ENCODE measurements at places on chromosomes 4 and X.

DNA sequence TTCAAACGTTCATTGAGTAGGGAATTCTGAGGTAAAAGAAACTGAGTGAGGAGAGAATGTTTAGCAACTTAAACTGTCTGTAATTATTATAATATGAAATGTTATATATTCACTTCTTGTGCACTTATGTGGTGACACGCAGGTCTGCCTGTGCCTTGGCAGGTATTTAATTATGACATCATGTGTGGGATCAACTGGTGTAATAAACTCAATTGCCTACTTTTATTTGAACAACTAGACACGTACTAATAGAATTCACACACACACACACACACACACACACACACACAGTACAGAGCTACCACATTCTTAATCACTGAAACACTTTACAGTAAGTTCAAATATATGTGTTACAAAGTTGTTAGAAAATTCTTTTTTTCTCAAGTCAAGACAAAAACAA lies 20.7 kb upstream of the SLC25A31 start:
- DNase-seq, result no peak

DNA sequence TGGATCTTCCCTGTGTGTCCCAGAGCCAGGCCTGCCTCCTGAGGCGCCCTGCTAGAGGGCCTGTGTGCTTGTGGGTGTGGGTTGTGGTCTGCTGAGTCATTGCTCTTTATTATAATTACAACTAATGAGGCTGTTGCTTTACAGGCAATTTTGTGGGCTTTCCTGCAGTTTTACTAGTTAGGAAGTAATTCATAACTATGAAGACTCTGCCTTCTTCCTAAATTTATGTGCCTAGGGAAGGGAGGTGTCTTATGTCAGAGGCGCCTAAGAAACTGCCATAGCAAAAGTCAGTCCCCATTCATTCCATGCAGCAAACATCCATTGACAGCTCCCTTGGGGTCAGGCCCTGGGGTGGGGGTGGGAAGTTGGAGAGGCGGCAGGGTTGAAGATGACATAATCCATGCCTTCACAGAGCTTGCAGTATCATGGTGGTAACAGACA lies 359.2 kb downstream of the IDS start:
- DNase-seq, result no peak

GRCh38 chrX:29477878-29478277 lies 737.5 kb upstream of the MAGEB2 start:
- no peak for DNase-seq

DNA sequence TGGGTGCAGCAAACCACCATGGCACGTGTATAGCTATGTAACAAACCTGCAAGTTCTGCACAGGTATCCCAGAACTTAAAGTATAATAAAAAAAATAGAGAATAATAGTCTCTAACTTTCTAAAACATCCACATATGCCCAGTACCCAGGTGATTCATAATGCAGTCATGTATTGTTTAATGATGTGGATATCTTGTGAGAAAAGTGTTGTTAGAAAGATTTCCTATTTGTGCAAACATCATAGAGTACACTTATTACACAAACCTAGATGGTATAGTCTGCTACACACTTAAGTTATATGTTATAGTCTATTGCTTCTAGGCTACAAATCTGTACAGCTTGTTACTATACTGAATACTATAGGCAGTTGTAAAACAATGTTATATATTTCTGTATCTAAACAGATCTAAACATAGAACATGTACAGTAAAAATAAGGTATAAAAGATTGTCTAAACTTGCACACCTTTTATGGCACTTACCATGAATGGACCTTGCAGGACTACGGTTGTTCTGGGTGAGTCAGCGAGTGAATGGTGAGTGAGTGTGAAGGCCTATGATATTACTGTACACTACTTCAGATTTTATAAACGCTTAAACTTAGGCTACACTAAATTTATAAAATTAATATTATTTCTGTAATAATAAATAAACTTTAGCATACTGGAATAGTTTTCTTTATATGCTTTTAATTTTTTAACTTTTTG lies 232.2 kb upstream of the SLIT2 start:
- DNase-seq, result no peak

DNA sequence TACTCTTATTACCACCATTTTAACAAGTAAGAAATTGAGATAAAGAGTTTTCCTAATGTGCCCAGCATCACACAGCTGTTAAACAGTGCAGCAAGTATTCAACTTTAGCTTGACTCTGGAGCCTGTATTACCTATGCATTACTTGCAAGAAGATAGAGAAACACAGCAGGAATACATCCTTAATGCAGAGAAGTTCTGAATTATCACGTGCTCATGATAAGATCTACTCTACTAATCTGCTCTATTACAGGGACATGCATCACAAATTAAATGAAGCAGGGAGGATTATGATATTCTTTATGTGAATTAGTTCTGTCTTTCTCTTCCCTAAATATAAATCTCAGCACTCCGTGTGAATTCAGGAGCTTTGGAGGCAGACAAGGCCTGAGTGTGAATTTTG lies 39.0 kb upstream of the PDGFC start:
- DNase-seq, result no peak

- DNase-seq, result no peak
These were observed 77.0 kb downstream of the ZNF827 start for GRCh38 chr4:145861336-145862318.

DNA sequence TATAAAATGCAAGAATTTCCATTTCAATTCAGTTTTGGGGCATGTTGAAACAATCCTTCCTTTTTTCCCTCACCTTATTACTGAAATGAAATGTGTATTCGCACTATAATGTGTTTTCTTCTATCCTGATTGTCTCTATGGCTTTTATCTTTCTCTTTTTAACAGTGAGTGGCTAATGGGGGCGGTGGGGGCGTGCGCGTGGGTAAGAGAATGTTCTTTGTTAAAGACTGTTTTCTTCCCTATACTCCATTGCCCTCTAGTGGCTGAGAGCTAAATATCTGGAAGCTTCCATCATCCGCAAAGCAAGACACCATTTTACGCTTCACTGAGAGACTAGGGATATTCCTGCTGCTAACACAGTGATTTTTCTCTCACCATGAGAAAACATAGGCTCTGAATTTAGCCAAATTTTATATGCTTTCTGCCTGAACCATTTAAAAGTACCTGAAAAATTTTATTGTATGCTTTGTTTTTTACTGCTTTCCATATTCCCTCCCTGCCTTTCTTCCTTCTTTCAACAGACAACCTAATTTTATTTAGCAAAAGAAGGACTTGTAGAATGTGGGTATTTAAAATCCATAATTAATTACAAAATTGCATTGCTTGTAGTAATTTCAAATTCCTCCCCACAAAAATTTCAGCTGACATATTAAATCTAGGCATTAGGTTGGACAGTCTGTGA lies 194.0 kb downstream of the GASK1B start:
- DNase-seq, result peak; percentile 62

DNA sequence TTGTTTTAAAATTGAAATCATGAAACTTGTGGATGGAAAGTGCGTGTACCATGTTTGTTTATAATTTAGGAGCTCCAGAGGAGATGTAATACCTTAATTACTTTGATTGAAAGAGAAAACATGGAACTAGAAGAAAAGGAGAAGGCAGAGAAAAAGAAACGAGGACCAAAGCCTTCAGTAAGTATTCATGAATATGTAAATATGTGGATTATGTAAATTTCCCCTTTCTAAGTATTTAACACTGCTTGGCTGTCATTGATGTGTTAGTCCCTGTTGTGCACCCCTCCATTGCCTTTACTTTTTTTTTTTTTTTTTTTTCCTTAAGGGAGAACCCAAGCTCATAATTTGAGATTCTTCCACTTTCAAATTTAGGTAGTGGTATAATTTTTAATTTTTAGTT lies 36.4 kb downstream of the SMARCA5 start:
- DNase-seq, result no peak

DNA sequence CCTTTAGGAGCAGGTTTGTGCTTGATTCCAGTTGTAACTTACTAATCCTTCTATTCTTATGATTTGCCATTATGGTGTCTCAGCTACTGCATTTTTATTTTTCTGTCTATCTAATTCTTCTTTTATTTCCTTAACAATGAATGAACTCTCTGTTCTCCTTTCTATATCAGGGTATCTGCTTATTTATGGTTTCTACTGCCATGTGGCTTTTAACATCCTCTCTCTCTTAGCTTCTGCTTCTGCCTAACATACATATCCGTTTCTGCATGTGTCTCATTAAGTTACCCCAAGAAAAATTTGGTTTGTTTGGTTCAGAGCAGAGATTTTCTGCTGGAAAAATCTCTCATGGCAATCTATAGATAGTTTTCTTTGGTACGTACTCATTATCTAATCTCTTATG lies 614.4 kb downstream of the RPA4 start:
- DNase-seq, result no peak

DNA sequence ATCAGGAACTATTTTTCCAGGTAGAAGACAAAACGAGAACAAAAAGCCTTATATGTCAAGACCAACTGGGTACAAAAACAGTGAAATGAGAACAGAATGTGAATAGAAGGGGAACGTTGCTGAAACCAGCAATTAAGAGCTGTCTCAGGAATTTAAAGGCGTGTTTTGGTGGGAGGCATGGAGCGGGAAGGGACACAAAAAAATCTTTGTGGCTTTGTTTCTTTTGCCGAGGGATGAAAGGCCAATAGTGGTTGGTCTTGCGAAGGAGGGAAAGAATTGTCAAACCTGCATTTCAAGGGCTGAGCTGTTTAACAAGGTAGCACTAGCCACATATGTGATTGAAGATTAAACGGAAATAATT lies 103.8 kb downstream of the USP46 start:
- DNase-seq, result no peak

DNA sequence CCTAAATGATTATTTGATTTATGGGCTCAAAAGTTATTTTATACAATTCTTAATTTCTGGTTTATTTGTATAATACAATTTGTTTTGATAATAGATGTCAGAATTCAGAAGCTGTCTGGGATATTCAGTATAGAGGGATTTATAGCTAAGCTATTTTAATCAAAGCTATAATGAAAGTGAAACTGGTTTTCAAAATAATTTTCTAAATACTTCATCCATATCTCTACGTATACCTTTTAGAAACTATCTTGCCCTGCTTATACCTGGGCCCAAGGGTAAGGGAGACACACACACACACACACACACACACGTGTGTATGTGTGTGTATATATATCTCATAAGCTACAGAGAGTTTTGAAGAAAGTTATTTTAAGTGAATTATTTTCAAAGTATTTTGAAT lies 2.9 kb downstream of the TMEM131L start:
- DNase-seq, result no peak

GRCh38 chr4:100189820-100190642 lies at the start of gene DDIT4L:
Gene DDIT4L, minus strand, starts transcription at chr4:100190468. Its CDS starts 485 bp downstream, at chr4:100189983.
- DNase-seq, result peak; percentile 50

GRCh38 chr4:128635141-128635954 lies 174.2 kb upstream of the JADE1 start:
- no peak for DNase-seq

GRCh38 chr4:67104145-67104544 lies 441.2 kb downstream of the CENPC start:
- DNase-seq, result no peak

- no peak for DNase-seq
These were observed 55.3 kb downstream of the ANAPC10 start for GRCh38 chr4:145042601-145043285.

DNA sequence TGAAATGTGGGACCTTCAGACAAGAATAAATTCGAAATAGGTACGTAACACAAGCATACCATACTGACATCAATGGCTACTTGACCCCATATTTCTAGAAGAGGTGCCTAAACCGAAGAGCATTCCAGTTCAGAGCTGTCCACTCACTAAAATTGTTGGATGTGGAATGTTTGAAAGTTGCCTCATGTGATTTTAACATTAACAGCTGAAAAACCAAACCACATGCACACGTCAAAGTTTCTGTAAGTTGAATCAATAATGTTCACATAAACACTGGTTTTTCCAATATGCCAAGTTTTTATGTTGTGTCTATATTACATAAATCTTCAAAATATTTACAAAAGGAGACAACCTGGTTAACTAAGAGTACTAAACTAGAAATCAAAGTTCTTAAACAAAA lies 3.5 kb downstream of the UBE2D3 start:
- no peak for DNase-seq

DNA sequence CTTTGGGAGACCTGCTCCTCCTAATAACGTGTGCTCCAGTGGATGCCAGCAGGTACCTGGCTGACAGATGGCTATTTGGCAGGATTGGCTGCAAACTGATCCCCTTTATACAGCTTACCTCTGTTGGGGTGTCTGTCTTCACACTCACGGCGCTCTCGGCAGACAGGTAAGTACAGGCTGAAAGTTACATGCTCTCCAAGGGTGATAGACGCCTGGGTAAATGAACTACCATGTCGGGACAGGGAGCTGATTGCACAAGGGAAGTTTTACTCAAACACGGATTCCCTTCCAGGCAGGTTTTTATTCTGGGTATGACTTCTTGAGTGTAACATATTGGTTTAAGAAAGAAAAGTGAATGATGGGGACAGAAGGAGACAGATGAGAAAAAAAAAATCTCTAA lies 836 bp downstream of the GRPR start:
- DNase-seq, result no peak

GRCh38 chr4:155491336-155492120 lies 114.8 kb upstream of the MAP9 start:
- DNase-seq, result no peak

DNA sequence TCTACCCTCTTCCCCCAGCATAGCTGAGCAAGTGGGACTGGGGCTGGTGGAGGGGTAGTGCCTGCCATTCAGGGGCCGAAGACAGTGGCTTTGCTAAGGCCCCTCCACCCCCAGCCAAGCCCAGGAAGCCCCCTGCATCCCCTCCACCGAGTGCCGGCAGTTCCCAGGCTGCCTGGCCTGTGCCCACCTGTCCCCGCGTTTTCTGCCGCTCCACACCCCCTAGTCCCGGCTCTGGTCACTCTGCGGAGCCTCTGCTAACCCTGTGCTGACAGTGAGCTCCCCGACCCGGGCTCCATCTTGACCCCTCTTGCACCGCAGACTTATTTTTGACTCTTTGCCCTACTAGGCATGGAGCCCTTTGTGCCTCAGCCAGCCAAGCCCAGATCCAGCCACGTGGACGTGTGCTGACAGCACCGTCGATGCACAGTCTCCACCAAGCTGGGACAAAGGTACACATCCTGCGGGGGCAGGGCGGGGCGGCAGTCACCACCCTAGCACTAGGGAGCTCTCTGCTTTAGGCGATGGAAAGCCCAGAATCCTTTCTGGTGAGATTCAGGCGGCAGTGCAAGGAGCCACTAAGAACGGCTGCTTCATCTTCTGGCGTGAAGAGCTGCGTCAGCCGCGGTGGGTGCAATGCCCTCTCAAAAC lies 96.6 kb downstream of the PHKA2 start:
- no peak for DNase-seq

GRCh38 chrX:123108513-123109427 lies 75.3 kb upstream of the GRIA3 start:
- DNase-seq, result no peak
